Posterior vena cava (tissue), 2 donors: ENCODE measurements at places on chromosomes 13 and 19. TPM values are rescaled to one million over a fixed set of nuclear protein-coding genes. Genes with fewer than 3 reads are reported as not detected.

The SPRYD7 gene
- 9.1 TPM for total RNA-seq

The FCHO1 gene
- total RNA-seq = 2.0 TPM

The ZFP28 gene
- 11.9 TPM for total RNA-seq

The ACER1 gene
- not detected for total RNA-seq

The ZSCAN18 gene
- total RNA-seq = 45.3 TPM

The APOC4 gene
- not detected for total RNA-seq

The SLC10A2 gene
- not detected for total RNA-seq

The CGB5 gene
- total RNA-seq = not detected

The ZNF829 gene
- 3.3 TPM for total RNA-seq

The CD177 gene
- 2.8 TPM for total RNA-seq

The GRK1 gene
- total RNA-seq = not detected

The SSC5D gene
- total RNA-seq = 40.6 TPM

The TDRD12 gene
- 0.65 TPM for total RNA-seq

The BCAM gene
- total RNA-seq = 53.8 TPM

The AMER2 gene
- total RNA-seq = not detected

The NLRP7 gene
- not detected for total RNA-seq

DNA sequence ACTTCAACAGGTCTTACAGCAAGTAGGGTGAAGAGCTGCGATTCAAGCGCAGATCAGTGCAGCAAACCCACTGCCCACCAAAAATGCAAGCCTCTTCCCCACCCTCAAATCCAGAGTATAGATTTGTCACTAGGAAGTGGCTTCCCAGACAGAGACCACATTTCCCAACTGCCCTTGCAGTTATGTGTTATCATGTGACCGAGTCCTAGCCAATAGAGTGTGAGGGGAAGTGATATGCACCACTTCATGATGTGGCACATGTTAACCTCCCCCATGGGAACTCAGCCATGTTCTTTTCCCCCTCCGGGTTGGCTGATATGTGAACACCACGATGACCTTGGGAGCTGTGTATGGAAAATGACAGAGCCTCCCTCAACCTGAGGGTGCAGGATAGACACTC is 50.8 kb downstream of the MBD3L2B start:
- no peak for DNase-seq

DNA sequence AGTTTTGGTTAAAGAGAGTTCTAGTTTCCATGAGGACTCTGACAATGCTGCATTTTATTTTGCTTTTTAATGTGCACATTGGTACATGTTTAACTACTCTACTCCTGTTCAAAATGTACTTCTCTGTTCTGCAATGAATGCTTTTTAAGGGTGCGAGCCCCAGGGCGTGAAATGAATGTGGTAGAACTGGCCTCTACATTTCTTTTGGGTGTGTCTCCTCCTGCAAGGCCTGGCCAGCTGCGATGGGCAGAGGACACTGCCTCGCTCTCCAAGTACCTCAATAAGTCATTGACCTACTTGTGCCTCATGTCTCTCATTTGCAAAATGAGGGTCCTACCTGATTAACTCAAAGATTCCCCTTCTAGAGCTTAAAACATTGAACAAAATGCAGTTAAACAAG is 6.7 kb downstream of the RGS9BP start:
- DNase-seq = no peak

DNA sequence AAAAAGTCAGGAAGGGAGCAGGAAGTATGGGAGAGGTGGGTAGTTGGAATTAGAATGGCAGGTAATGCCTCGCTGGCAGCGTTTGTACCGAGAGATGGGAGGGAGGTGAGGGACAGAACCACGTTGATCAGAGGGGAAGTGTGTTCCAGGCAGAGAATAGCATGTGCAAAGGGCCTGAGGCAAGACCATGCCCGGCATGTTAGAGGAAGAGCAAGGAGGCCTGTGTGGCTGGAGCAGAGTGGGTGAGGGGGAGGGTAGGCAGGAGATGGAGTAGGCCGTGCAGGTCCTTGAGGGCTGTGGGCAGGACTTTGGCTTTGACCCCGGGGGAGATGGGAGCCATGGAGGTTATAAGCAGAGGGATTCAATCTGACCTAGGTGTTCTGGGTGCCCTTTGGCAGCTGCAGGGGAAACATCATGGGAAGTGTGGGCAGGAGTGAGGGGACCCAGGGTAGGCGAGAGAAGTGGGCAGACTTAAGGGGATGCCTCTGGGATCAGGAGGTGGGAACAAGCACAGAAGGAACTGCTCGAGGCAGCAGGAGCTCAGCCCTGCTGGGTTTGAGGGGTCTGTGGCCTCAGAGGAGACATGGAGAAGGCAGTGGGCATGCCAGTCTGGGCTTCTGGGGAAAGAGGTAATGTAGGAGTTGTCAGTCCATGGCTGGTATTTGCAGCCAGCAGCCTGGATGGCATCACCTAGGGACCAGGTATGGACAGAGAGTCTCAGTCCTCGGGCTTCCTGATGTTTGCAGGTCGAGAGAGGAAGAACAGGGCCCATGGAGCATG is 48.8 kb downstream of the CD320 start:
- peak; percentile 72 for DNase-seq

- DNase-seq = no peak
Measured at GRCh38 chr13:35767256-35767976, 290.9 kb upstream of the MAB21L1 start.

DNA sequence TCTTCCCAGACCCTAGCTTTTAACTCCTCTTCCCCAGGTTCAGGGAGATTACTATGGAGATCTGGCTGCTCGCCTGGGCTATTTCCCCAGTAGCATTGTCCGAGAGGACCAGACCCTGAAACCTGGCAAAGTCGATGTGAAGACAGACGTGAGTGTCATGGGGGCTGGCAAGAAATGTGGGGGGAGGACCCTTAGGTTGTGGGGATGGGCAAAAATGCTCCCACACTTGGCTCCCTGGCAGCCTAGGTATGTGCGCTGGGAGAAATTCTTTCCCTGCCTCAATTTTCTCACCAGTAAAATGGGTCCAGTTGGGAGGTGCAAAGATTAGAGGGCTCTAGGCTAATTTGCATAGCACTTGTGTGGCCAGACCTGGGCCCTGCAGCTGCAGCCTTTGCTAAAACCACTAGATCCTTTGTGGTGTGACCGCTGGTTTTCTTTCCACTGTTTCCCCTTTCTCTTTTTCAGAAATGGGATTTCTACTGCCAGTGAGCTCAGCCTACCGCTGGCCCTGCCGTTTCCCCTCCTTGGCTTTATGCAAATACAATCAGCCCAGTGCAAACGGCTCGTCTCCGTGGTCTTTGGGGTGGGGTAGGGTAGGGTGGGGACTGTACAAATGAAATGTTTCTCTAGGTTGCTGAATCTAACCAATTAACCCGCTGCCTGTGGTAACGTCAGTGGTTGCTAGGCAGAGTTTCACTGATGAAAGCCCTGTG is 959 bp upstream of the RAB4B start:
- DNase-seq = peak; percentile 93

GRCh38 chr19:28489126-28489660 is 723.8 kb downstream of the UQCRFS1 start:
- DNase-seq = no peak

- DNase-seq = no peak
Measured at GRCh38 chr19:50870417-50871089, 2.7 kb upstream of the KLK2 start.

GRCh38 chr19:49398001-49398615 is 10.1 kb downstream of the KASH5 start:
- peak; percentile 41 for DNase-seq

DNA sequence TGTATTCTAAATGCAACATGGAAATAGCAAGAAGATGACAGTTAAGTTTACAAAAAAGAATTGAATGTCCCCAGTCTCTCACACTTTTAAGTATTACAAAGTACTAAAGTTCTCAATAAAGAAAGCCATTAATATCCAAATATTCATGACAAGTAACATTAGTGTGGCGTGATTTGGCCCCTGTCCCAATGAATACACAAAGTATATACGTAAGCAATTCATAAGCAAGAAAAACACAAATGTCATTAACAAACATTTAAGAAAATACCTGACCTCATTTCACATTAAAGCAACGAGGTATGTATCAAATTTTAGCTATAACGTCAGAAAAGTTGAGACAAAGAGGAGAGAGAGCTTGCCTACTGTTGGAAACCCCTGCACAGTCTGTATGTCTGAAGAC is 241.9 kb upstream of the IRS2 start:
- no peak for DNase-seq

DNA sequence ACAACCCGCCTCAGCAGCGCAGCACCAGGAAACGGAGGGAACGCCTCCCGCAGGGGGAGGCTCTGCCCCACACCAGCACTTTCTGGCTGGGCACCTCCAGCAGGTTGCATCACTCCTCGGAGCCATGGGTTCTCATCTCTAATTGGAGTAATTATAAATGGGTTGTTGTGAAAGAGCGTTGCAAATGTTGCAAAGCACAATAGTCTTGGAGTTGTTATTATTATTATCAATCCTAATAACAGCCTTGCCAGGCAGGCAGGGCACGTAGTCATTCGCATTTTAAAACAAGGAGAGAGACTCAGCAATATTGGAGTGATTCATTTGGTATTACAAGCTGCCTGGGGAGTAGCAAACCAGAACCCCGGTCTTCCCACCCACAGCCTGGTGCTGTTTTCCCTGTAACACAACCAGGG is 108.6 kb upstream of the GJB6 start:
- peak; percentile 88 for DNase-seq

DNA sequence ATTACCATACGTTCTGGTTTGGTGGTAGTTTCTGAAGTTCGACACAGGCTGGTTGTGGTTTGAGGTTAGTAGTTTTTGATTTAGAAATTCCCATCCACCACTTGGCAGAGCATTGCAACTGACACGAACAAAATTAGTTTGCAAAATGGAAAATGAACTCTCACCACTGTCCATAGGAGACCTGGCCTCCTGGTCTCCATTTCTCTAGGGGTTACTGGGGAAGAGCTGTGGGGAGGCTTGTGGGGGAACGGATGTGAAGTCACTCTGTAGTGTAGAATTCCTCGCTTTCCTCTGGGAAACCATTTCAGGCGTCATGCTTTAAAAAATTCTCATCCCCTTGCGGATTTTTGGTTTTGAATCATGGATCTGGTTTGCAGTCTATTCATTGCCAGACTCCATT is 321.5 kb upstream of the MAB21L1 start:
- DNase-seq = no peak

- no peak for DNase-seq
Measured at GRCh38 chr13:111302045-111302726, 18.3 kb upstream of the TEX29 start.
